ENCODE measurements at places on chromosomes 5 and 9.

GRCh38 chr9:22742401-22742800 is 295.8 kb downstream of the DMRTA1 start:
- no peak for DNase-seq

GRCh38 chr5:109688630-109688969 is 1.1 kb upstream of the MAN2A1 start:
- no peak for DNase-seq

DNA sequence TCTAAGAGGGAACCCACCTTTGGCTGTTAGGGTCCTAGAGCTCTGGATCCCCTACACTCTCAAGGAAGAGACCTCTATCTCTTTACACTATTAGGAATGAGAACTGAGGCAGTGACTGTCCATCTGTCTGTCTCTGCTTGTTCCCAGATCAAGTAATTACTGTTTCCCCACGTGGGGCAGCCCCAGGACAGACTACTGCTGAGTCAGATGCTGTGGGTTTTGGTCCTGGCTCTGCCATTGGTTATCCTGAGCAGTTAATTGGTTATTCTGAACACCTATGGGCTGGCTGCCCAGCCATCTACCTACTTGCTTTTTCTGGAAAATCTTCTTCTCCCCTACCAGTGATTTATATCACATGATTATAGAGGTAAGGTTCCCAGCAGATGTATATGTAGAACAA is 33.3 kb downstream of the FBXO10 start:
- no peak for DNase-seq

DNA sequence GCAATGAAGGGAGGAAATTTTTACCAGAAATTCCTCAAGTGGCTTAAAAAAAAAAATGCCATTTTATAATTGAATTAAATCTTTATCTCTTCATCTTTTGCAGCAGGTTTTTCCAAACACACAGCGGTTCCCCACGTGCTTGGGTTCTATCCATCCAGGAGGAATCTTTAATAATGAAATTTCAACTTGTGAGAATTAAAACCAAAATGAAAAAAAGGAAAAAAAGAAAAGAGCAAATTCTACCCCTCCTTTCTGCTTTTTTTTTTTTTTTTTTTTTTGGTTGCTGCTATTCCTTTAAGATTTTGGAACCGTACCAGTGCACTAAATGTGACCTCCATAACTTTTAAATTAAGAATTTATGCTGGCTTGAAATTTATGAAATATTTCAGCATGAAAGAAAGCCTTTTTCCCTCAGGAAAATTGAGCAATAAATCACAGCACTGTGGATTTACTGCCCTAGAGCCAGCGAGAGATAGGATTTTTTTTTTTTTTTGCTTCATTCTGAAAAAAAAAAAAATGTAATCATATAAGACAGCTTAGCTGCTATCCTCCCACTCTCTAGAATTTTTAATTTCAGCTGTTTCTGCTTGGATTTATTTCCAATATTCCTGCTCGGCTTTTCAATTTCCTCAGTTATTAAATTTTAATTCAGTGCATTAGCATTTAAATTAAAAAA is 88.5 kb downstream of the ZNF618 start:
- DNase-seq = peak; percentile 50

- DNase-seq = no peak
These were observed 38.2 kb downstream of the ETF1 start for GRCh38 chr5:138504799-138505198.

- DNase-seq = no peak
These were observed 135.5 kb downstream of the CCDC192 start for GRCh38 chr5:127838661-127839060.
